Renal pelvis (tissue), 12 donors: ENCODE measurements at places on chromosomes 1 and 21. TPM values are rescaled to one million over a fixed set of nuclear protein-coding genes. Genes with fewer than 3 reads are reported as not detected.
A peak's percentile ranks its signal among the peaks of the same experiment; 100 is the strongest.

HES4 gene
- 43.2 TPM for polyA plus RNA-seq

PRRX1 gene
- 3.4 TPM for polyA plus RNA-seq

GRCh38 chr1:114551400-114551799, 30.0 kb downstream of the BCAS2 start:
- no peak for DNase-seq

SLC37A1 gene
- polyA plus RNA-seq, result 7.7 TPM

LINGO4 gene
- polyA plus RNA-seq, result not detected

DNA sequence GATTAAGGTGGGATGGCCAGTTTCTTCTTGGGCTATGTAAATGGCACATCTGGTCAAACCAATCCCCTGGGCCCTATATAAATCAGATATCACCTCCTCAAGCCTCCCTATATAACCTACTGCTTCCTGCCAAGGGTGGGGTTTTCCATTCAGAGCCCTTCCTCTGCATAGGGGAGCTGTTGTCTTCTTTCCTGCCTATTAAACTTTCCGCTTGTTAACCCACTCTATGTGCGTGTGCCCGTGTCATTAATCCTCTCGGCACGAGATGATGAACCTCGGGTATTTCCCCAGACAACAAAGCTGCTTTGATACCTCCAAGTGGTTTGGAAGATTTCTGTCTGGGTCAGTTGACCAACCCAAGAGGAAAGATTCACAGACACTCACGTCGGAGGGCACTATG, 19.3 kb upstream of the SERTAD4 start:
- no peak for DNase-seq

LMO4 gene
- polyA plus RNA-seq, result 110 TPM

GRCh38 chr1:28456078-28456477, 49.8 kb upstream of the RCC1 start:
- DNase-seq, result no peak

DNA sequence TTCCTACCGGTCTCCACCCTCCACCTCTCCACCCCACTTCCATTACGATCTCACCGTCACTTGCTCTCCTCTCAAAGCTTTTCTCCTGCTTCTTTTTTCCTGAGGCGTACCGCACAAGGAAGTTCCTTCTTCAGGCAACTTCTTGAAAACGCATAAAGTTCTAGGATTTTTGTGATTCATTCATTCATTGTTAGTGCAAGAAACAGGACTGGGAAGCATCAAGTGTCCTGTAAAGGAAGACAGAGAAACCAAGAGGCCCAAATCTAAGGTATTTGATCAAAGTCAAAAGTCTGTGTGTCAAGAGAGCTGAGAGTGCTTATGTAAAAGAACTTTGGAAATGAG, 1.3 kb upstream of the RCC2 start:
- DNase-seq, result no peak

GRCh38 chr1:172357753-172358385, 62.6 kb upstream of the C1orf105 start:
- no peak for DNase-seq

DNA sequence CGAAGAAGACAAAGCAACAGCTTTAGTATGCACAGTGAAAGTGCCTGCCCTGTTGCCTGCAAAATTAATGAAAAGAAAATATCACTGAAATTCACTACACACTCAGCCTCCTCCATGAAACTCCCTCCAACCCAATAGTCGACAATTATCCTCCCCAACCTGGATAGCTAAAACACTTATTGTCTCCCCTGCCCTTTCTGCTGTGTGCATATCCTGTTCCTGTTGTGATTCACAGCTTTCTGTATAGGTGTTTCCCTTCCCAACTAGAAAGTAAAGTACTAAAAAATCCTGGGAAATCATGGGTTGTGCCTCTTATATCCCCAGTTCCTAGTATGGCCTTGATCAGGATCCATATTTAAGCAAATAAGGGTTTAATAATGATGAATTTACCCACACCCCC, 412.1 kb downstream of the LTN1 start:
- DNase-seq, result no peak

- DNase-seq, result no peak
Measured at GRCh38 chr1:112794654-112795239, 79.6 kb upstream of the PPM1J start.

- no peak for DNase-seq
Measured at GRCh38 chr1:74587888-74588287, 75.5 kb upstream of the LRRC53 start.

GRCh38 chr1:68293609-68294366, 61.5 kb upstream of the WLS start:
- no peak for DNase-seq

DNA sequence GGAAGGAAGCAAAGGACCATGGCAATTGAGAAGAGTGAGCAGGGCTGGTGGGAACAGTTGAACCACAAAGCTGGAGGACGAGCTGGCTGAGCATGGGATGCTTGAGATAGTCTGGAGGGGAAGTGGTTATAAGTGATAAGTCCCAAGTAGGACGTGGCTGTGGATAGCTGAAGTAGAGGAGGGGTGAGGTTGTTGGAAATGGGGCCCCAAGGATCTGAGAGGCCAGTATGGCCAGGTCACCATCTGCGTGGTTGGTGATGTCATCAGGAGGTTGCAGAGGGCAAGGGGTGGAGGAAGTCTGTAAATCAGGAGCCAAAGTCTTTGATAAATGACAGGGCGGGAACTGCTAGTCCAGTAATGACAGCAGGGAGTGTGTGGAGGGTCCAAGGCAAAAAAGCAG, 11.0 kb upstream of the REN start:
- DNase-seq, result no peak

DNA sequence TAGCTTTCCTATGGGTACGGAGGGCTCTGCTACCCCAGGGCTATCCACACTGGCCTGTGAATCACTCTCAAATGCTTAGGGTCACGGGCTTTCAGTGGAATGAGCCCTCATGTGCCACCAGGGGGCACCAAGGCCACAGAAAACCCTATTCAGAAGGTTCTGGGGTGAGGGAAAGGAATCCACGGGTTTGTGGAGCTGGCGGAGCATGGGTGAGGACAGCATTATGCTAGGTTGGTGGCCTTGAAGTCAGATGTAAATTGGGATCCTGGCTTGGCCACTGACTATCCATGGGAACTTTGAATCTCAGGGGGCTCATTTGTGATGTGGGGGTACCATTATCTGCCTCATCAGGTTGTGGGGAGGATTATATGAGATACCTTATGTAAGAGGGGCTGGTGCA, 5.1 kb upstream of the LAMTOR5 start:
- no peak for DNase-seq

- no peak for DNase-seq
Measured at GRCh38 chr21:44924606-44925377, 4.1 kb upstream of the ITGB2 start.

GRCh38 chr1:173420330-173420806, 56.8 kb upstream of the PRDX6 start:
- peak; percentile 76 for DNase-seq

DNA sequence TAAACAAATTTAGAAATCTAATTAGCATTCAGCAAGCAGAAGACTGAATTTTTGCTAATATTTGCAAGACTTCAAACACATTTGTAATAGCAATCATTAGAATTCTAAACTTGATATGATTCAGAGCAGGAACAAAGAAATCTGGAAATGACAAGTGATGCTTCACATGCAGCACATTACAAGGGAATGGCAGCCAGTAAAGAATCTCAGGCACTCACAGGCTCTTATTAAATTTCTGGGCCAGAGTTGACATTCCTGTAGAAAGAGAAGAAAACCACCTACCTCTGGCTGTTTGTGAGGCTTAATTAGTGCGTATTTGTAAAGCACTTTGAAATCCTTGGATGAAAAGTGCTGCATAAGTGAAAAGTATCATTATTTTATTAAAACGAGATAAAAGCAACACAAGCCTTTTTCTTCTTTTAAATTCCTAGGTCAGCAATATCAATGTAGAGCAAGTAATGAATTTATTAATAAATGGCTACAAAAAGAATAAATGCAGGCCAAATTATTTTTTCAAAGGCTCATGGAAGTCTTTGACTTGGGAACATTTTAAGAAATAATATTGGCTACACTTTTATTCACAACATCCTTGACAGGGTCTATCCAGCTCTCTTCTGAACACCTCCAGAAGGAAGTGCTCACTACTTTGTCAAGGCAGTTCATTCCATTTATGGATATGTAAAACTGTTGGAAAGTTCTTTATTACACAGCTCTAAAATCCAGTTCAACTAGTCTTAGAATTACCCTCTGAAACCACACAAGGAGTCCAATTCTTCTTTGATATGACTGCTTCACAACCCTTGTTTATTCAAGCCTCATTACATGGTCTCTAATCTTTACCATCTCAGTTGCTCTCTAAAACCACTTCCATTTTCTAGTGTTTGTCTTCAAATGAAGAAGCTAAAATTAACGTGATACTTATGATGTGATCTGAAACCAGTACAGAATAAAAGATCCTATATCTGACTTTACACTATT, 32.1 kb upstream of the SCYL3 start:
- no peak for DNase-seq

- no peak for DNase-seq
Measured at GRCh38 chr21:32521736-32522355, 63.5 kb downstream of the TCP10L start.

DNA sequence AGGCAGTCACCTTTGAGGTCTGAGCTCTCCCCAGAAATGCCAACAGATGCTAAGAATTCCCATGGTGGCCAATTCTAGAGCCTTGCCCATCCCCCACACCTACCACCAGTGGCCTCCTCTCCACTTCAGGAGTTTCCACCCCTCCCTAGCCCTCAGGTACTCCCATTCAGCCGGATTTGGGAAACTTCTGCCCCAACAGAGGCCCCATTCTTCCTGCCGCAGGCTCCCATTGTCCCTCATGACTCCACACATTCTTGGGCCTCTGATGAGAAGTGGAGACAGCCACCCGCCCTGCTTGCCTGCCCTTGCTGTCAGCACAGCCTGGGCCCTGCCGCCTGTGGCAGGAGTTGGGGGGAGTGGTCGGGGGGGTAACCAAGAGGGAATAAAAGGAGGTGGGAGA, 4.6 kb downstream of the BLACAT1 start:
- no peak for DNase-seq

DNA sequence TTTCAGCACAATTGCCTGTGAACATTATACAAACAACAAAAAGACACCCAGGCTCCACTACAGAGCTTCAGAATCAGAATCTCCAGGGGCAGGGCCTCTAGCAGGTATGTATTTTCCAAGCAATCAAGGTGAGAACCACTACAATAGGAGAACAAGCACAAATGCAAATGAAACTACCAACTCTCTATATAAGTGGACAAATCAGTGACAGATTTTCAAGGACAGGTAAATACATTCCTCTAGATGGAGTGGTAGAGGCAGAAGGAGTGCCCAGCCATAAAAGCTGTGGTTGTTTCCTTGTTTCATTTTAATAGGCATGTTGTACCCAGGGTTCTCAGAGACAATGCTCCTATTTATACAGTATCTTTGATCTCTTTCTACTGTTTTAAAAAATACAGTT, 20.1 kb upstream of the CCDC17 start:
- no peak for DNase-seq

- DNase-seq, result no peak
Measured at GRCh38 chr1:46503421-46503820, 13.8 kb downstream of the DMBX1 start.

- DNase-seq, result no peak
Measured at GRCh38 chr1:19780267-19780877, 19.3 kb downstream of the TMCO4 start.

- DNase-seq, result no peak
Measured at GRCh38 chr1:18549106-18549505, 68.4 kb downstream of the KLHDC7A start.

KCNE1 gene
- 1.4 TPM for polyA plus RNA-seq

DNA sequence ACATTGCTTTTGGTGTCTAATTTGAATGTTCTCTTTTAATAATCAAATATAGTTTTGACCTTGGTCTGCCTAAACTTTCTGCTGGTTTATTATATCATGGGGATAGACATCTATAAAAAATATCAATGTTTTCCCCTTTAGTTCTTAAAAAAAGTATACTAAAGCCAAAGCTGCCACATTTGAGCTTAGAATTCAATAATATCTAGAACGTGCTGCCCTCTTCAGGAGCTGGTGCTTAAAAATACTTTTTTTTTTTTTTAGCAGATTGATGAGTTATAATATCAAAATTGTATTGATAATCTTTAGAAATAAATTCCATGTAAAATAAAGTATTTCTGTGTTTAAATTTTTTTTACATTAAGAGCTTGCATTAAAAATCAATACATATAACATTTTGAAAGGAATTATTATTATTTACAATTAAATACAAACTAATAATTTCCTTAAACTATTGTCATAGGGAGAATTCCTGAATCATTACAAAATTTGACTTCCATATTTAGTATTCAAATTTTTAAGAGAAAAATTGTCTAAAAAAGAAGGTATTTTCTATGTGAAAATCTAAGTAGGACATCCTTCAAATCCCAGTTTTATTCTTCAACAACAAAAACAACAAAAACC, 40.1 kb upstream of the ADGRL2 start:
- no peak for DNase-seq

CHIA gene
- polyA plus RNA-seq, result not detected

LCE1C gene
- not detected for polyA plus RNA-seq
